ENCODE measurements at places on chromosomes 16 and 17.
A peak's percentile ranks its signal among the peaks of the same experiment; 100 is the strongest.

GRCh38 chr16:11978080-11978479 lies 1.5 kb downstream of the SNX29 start:
- DNase-seq: no peak

DNA sequence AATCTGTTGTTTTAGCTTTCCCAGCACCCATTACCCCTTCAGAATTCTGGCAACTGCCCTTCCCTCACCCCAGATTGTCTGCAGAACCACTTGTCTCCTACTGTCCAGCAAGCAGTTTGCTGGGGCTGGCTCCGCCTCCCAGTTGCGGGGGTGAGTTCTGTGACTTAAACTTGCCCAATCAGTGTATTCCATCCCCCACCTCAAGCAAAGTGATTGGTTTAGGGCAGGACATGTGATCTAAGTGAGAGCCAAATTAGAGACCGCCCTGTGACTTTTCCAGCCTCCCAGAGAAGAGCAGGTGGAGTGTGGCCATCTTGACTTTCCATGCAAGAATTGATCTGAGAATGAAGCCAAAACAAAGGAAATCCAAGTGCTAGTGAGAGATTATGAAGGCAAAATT lies 22.7 kb upstream of the SRCIN1 start:
- peak; percentile 37 for DNase-seq

DNA sequence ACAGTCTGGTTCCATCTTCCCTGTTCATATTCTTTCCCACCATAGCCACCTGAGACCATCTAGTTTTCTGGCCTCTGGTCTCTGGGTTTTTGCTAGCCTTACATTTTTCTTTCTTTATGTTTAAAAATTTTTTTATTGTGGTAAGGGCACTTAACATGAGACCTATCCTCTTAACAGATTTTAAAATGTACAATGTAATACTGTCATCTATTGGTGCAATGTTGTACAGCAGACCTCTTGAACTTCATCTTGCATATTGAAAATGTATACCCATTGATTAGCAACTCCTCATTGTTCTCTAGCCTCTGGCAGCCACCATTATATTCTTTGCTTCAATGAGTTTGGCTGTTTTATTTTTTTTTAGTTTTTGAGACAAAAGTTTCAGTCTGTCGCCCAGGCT lies 39.2 kb downstream of the ITGAM start:
- no peak for DNase-seq

GRCh38 chr17:39357986-39358385 lies 43.4 kb downstream of the FBXL20 start:
- DNase-seq: no peak

DNA sequence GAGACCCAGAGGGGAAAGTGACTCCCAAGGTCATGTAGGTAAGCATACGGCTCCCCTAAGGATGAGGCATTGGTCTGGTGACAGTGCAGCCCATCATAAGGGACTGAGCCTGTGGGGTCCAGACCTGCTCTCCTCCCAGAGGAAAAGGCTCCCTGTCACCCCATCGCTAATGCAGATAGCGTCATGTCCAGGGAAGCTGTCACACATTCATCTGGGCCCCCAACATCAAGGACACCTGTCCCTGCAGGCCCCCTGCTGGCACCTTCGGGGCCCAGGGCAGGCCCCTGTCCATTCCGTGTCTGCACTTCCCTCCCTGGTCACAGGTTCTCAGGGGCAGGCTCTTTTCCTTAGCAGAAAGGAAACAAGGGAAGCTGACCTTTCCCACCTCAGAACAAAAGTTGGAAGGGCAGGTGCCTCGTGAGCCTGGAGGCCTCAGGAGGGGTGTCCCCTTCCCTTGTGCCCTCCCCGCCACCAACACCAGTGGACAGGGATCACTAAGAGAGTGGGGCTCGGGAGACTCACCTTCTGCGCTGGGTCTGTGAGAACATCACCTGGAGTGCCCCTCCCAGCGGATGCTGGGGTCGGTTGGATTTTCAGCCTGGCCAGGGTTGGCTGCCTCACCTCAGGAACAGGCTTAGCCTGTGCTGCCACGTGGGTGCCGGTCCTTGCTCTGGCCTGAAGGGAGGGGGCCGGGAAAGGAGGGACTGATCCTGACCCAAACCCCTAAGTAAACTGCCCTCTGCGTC lies 17.3 kb upstream of the LASP1NB start:
- DNase-seq: no peak

- DNase-seq: peak; percentile 16
Measured at GRCh38 chr17:19800571-19800970, 52.5 kb upstream of the ALDH3A1 start.

DNA sequence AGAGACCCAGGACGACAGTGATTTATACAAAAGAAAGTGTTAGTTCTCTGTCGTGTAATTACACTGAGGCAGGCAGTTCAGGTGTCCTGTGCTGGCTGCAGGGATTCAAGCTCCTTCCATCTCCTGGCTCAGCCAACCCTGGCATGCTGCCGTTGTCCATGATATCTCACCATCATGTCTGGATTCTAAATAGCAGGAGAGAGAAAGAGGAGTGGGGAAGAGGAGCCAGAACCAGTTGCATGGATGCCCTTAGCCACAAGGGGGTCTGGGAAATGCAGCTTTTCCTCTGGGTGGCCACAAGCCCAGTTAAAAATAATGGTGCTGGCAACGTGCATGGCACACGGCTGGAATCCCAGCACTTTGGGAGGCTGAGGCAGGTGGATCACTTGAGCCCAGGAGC lies 9.7 kb downstream of the C16orf54 start:
- DNase-seq: no peak

DNA sequence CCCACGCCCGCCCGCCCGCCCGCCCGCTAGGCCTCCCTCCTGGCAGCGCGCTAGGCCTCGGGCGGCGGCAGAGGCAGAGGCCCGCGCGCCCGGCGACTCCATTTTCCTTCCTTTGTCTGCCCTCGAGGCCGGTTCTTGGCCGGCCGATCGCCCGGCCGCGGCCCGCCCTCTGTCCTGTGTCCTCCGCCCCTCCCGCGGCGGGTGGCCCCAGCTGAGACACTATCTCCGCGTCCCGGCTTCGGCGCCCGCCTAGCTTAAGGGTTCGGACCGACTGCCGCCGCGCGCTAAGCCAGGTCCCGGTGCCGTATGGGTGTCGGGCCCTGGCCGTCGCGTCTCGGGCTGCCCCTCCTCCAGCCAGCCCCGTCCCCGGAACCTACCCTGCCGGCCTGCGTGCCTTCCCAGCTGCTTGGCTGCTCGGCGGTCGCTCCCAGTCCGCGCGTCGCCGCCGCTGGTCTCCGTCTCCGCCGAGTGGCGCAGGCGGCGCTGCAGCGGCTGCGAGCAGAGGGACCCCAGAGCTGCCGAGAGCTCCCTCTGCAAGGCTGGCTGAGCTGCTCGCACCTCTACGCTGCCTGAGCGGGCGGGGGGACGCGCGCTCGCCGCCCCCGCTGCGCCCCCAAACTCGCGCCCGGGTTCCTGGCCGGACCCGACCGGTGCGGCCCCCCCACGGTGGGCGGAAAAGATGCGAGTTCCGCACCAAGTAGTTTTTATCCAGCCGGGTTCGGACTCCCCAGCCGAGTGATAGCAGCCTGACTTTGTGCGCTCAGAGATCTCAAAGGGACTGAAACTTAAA lies 787 bp downstream of the CTCF start:
- peak; percentile 84 for DNase-seq

- DNase-seq: peak; percentile 83
Measured at GRCh38 chr16:27867122-27868110, 196.1 kb downstream of the GSG1L start.

DNA sequence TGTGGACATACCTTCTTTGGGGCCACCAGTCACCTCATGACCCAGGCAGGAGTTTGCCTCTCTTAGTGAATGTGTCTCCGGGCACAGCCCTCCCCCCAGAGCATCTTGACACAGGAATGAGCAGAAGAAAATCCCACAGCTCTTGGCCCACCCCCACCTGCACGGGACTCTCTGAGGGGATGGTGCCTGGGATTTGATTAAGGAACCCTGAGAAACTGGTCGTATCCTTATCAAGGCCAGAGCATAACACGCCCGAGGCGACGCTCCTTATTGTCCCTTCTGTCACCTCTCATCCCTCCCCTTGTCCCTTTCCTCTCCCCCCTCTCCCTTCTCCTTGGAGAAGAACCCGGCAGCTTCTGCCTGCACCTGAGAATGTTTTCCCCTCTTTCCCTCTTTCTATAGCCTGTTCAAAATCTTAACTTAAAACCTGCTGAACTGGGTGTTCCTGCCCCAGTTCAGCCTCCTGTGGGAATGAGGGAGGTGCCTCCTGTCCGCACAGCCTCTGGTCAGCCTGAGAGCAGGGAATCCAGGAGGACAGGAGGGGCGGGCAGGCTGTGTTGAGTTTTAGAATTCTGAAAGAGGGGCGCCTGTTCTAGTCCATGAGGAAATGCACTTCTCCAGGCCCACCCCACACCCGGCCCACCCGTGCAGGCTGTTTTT lies 140.7 kb upstream of the PLCG2 start:
- DNase-seq: no peak

DNA sequence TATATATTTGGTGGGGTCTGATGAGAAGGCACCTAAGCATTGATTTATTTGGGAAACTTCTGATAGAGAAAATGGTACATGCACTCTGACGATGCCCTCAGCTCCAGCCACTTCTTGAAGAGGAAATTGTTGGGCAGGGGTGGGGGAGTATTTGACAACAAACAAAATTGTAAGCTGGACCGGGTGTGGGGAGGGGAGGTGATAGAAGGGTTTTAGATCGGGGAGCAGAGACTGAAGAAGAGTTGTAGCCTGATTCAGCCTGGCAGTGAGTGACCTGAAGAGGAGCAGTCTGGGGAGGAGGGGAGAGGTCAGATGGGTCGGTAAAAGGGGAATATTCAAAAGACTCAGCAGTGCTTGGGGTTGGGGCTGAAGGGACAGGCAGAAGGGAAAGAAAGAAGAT lies 2284.7 kb downstream of the TP53TG3F start:
- no peak for DNase-seq

GRCh38 chr17:57021226-57021940 lies 43.5 kb downstream of the SCPEP1 start:
- DNase-seq: no peak

DNA sequence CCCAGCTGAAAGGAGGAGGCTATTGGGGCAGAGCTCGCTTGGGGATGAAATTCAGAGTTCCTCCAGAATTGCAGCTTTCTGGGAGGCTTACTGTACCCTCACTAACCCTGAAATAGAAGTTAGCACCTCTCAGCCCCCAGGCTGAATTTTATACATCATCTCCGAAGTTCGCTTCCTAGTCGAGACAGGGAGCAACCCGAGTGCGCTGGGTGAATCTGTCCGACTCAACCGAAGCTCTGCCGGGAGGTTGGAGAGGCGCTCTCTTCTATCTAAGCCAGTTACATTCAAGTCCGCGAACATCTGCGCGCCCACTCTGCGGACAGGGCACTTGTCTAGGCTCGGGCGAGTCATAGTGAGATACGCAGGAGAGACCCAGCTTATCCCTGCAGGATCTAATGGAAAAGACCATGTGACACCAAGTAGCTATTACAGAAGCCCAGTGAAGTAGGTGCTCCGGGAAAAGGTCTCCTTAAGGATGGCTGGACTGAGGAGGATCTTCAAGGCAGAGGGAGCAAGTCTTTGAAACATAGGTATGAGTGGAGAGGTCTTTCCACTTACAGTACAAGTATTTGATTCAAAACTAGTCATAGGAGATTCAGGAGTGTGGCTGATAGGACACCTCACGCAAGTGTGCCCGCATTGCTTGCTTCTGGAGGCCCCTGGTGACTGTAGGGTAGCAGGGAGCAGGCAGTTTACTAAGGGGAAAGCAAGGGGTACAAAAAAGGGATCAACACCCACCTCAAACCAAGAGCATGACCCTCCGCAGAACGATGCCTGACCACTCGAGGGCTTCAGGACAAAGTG lies 646 bp upstream of the HES7 start:
- peak; percentile 42 for DNase-seq

- DNase-seq: no peak
Measured at GRCh38 chr16:85261657-85262557, 149.6 kb upstream of the CIBAR2 start.

- DNase-seq: no peak
Measured at GRCh38 chr17:57941384-57942370, 13.5 kb downstream of the CUEDC1 start.

- no peak for DNase-seq
Measured at GRCh38 chr16:11687601-11688519, 19.6 kb downstream of the SNN start.

DNA sequence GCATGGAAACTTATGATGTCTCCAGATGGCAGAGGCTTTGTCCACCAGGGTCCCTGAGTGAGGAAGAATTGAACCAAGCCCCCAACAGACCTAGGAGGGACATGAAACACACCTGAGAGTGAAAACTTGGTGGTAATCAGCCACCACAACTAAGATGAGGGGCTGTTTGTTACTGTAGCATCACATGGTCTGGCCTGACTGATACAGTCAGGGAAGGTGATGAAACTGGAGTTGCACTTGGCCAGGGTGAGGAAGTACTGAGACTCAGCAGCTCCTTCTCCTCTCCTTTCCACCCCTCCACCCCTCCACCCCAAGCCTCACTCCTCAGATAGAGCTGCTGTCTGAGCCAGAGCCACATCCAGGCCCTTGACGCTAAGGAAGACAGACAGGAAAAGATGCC lies 37.2 kb downstream of the C16orf82 start:
- DNase-seq: no peak

- no peak for DNase-seq
Measured at GRCh38 chr17:40447148-40447644, 3.9 kb downstream of the IGFBP4 start.

DNA sequence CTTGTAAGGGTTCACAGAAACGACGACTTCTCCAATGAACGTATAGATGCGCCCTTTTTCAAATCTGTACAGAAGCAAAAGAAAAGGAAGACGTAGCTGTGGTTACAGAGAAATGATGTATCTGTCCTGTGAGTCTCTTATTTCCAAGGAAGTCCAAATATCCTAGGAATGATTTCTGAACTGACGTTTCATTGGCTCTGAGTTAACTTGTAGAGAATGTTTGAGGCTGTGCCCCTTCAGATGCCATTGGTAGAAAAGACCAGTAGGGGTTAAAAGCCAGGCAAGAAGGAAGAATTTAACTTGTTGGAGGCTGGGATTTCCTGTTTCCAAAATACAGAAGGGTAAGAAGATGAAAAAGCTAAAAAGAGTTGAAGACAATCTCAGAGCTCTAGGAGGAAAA lies 96.2 kb downstream of the MYO1D start:
- DNase-seq: no peak

- DNase-seq: no peak
Measured at GRCh38 chr17:81556175-81556691, 4.1 kb upstream of the FAAP100 start.

- no peak for DNase-seq
Measured at GRCh38 chr16:74691093-74691855, 9.4 kb downstream of the MLKL start.

GRCh38 chr17:62821189-62822079 lies 13.3 kb upstream of the MARCHF10 start:
- DNase-seq: no peak

DNA sequence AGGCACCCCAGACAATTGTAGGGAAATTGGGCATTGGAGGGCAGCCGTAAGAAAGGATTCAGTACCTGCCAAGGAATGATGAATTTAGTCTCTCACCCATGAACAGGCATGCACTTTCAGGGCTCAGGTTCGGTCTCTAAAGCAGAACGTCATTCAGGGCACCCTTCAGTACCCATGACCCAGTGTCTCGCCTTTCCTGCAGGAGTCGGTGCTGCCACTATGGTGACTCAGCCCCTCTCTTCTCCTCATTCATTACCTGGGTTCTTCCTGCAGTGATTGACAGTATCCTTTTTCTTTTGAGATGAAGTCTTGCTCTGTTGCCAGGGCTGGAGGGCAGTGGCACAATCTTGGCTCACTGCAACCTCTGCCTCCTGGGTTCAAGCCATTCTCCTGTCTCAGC lies 8.4 kb downstream of the SOST start:
- DNase-seq: no peak
